ENCODE measurements at places on chromosomes 1 and 21.

DNA sequence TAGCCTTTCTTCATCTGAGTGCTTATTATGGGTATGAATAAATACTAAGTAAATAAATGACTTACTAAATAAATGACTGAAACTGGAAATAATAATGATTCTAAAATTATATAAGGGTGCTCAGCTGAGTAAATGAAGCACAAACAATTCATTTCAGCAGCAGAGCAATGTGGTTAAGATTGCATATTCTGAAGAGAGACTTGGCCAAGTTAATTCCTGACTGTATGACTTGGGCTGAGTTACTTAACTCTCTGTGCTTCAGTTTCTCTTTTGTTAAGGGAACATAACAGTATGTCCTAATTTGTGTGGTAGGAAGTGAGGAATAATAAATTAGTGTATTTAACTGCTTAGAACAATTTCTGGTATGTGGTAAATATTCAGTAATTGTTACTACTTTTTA, 19.1 kb downstream of the AGL start:
- DNase-seq = no peak

DNA sequence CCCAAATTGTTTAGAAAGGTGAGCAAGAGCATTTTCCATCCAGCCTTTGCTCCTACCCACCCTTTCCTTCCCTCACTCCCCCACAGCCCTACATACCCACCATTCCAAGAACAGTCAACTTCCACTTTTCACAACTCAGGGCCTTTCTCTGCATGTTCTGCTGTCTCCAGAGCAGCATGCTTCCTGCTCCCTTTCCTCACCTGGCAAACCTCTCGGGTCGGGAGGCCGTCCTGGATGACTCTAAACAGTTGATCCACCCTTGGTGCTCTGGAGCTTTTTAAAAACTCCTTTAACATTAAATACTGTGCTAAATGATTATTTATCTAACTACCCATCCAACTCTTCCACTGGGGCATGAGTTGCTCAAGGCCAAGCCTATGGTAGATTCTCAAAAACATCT, 200.6 kb downstream of the SETD4 start:
- DNase-seq = no peak

DNA sequence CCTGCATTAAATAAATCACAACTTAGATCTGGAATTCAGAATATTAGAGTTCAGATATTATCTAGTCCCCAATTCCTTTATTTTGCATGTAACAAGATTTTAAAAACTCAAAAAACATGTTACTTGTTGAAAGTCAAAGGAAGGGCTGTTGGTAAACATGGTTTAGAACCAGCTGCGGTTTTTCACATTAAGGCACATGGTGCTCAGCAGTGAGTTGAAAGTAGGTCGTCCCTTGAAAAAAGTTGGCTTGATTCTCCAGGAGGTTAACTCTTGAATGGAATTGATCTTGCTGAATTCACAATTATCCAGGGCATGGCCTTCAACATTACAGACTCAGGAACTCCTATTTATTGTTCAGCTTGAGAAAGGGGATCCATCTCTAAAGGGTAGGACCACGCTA, 277.1 kb upstream of the DUSP10 start:
- DNase-seq = no peak

GRCh38 chr1:42676534-42677087, 5.6 kb upstream of the YBX1 start:
- DNase-seq = no peak

GRCh38 chr1:219692981-219693380, 80.1 kb upstream of the ZC3H11B start:
- no peak for DNase-seq

- DNase-seq = no peak
Observed at GRCh38 chr1:78304761-78305160, 186.0 kb upstream of the PTGFR start.

DNA sequence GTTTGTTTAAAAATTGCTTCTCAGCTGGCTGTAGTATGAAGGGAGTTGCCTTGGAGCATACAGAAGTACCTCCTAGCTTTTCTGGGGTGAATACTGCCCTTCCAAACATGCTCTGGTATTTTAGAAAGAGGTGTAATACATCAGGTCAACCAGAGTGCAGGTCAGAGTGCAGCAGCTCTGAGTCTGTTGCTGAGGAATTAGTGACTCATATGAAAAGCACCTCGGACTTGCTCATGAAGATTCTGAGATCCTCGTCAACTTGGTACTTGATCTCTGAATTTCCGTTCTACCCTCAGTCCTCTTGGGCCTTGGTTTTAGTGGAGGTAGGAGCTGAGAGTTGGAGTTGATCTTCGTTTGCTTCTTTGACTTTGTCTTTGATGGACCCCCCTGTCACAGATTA, 67.3 kb downstream of the NOS1AP start:
- DNase-seq = no peak

GRCh38 chr1:234957330-234958065, 171.1 kb downstream of the TOMM20 start:
- no peak for DNase-seq

GRCh38 chr1:59967141-59967697, 40.6 kb upstream of the CYP2J2 start:
- no peak for DNase-seq

- no peak for DNase-seq
Observed at GRCh38 chr21:32958288-32959002, 67.3 kb upstream of the OLIG2 start.

DNA sequence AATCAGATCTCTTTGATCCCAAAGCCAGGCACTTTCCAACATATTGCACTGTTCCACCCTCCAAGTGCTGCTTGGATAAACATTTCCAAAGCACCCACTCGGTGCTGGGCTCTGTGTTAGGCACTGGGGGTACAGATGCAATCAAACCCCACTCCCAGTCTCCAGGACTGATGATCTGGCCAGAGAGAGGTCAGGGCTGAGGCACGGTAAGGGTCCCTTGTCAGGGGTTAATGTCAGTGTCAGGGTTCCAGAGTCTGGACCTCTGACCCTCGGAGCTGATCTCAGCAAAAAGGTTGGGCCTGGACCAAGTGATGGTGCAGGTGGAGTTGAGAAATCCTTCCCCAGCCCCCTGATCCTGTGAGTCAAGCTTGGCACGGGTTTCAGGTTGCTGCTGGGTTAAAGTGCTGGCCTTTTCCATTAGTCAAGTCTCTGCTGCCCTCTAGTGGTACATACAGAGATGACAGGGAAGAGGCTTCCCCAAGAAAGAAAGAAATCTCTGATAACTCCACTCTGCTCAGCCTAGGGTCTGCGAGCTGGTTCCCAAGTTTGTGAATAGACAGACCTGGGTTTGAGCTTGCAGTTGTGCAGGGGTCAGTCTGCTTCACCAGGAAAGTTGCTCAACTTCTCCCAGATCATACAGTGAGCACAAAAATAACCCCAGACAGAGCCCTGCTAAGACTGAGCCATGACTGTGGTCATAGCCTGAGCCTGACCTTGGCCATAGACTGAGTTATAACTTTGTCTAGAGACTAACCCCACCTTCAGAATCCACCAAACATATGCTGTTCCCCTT, 74.6 kb downstream of the DMRTA2 start:
- DNase-seq = peak; percentile 75

- peak; percentile 73 for DNase-seq
Observed at GRCh38 chr1:150765296-150765976, at the start of gene CTSS. Gene CTSS, minus strand, starts transcription at chr1:150765778. Its CDS starts 1,015 bp downstream, at chr1:150764763.

- no peak for DNase-seq
Observed at GRCh38 chr1:223547316-223548114, 118.0 kb downstream of the CAPN8 start.

- DNase-seq = no peak
Observed at GRCh38 chr1:157982136-157982535, 11.3 kb upstream of the KIRREL1 start.

DNA sequence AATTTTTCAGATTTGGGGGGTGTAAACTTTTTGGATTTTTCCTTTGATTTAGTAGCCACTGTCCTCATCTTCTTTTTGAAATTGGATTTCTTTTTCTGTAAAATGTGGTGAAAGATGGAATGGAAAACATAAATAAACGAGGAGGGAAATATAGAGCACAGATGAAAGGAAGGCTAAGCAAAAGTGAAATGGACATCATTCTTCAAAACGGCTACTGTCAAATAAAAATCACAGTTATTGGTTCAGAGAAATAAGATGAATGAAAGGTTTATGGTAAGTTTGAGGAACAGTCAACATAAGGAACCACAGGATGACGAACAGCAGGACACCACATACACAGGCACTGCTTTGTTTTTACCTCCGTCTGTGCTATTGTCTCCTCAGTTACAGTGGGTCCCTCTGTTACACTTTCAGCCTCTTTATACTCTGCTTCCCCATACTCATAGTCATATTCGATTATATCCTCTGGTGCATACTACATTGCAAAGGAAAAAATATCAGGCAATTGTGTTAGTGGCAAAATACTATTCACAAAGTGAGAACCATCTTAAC, 82.4 kb downstream of the COL11A1 start:
- DNase-seq = no peak

DNA sequence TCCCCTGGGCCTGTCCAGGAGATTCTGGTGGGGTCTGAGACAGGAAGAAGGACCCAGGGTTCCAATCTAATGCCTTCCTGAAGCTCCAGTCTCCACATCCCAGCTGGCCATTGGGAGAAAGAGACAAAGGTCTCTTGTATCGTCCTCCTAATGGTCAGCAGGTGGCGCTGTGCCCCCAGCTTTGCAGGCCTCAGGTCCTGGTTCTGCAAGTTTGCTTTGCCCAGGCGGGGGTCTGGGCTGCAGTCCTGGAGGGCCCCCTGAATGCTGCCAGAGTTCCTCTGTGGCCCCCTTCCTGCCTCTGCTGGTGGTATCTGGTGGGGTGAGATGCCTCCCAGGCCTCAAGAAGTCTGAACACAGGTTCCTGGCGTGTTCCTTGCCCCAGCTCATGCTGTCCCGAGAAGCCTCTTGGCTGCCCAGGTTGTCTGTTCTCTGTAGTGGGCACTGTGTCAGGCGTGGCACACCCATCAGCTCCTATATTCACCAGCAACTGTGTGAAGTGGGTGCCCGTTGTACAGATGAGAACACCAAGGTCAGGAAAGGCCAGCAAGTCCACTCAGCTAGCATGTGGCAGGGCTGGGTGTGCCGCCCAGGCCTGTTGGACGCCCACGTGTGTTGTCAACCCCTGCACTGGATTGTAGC, 33.8 kb upstream of the CSF3R start:
- DNase-seq = peak; percentile 67

GRCh38 chr1:55067022-55067778, 27.9 kb downstream of the PCSK9 start:
- DNase-seq = no peak

DNA sequence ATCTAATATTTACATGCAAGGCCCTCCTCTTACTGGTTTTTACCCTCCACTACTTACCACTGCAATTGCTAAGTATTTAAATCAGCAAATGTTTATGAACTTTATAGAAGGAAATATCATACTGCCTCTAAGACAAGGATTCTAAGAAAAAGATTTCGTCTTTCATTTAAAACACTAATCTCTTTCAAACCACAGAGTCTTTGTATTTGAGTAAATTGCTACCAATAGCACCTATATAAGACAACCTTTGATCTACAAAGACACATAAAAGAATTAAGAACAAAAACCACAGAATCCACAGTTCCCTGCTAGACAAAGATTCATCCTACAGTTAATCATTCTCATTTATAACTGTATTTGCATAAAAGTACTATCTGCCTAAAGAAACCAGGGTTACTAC, 37.6 kb downstream of the RNF115 start:
- DNase-seq = no peak

DNA sequence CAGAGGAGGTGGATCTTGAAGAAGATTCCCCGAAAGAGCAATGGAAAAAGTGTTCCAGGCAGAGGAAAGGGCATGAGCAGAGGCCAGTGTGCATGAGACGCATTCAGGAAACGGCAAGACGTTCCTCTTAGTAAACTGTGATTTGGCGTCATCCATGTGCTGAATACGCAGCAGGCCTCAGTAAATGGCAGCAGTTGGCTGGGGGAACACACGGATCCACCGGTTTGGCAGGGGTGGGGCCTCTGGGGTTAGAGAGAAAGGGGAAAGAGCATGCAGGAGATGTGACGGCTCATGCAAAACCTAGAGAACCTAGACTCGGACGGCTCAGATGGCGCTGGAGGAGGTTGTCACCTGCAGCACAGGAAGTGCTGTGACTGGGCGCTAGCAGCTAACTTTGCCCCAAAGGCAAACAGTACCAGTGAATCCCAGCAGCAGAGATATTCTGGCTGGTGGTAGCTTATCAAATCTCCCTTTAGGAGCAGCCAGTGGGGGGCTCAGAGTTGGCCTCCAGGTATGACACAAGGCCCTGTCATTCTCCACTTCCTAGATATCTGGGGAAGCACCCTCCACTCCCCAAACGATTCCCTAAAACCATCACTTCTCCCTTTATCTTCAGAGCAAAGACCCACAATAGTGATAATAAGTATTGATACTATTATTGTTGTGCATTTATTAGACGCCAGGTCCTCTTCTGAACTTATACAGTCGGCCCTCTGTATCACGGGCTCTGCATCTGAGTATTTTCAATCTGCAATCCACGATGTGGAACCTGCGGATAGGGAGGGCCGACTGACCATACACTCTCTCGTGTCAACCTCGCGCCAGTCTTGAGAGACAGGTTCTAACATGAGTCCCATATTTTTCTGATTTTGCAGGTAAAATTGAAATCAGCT, 7.6 kb downstream of the LAPTM5 start:
- DNase-seq = peak; percentile 62

- no peak for DNase-seq
Observed at GRCh38 chr21:16176570-16176969, 446.8 kb downstream of the USP25 start.

GRCh38 chr1:174976436-174977108, 23.2 kb upstream of the CACYBP start:
- no peak for DNase-seq

DNA sequence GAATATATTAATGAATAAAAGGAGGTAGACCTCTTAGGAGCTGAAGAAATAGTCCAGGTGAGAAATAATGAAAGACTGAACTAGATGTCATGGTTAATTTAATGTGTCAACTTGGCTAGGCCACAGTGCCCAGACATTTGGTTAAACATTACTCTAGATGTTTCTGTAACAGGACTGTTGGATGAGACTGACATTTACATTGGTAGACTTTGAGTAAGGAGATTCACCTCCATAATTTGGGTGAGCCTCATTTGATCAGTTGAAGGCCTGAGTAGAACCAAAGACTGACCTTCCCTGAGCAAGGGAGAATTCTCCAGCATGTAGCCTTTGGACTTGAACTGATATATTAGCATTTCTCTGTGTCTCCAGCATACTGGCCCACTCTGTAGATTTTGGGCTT, 49.2 kb upstream of the TACSTD2 start:
- DNase-seq = no peak

DNA sequence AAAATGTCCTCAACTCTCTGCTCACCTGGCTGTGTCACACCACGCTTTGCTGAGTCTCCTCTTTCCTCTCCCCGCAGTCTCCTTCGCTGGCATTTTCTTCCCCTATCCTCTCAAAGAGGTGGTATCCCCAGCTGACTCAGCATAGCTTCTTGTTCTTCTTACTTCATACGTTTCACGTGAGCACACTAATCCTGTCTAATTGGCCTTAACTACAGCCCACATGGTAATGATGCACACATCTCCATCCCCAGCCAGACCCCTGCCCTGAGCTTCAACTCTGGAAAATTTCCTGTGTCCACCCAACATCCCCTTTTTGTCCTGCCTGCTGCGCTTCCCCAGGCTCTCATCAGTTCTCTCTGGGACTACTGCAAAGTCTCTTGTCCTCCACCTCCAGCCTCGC, 169.8 kb downstream of the TTLL7 start:
- no peak for DNase-seq
